ENCODE measurements at places on chromosomes 7 and 10.

DNA sequence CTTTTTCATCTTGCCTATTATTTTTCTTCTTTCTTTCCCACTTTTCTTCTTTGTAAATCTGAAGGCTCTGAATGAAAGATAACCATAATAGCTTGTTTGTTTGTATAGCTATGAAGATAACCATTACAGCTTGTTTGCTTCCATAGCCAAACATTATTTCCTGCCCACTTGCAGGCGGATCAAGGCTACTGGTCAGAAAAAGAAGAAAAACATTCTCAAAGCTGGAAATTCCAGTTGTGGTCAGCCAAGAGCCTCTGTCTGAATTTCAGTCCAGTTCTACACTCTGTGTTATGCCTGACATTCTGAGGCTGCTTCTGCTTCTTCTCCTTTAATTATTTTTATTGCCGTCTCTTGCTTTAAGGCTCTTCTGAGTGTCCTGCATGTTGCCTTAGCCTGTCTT, 48.9 kb downstream of the TMEM178B start:
- DNase-seq = no peak

DNA sequence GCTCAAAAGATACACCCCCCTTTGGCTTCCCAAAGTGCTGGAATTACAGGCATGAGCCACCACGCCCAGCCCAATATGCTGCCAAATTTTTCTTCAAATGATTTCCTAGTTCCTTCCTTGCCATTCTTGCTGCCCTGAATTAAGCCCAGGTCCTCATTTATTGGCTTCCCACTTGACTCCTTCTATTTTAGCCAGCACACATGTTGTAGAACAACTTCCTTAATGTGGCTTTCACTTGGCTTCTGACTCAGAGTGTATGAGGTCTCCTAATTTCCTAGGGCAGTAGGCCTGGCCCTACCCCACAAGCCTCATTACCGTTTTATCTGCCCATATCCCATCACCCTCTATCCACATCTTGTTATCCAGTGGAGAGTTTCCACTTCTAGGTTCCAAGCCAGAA, 21.8 kb upstream of the HIPK2 start:
- DNase-seq = no peak

- no peak for DNase-seq
Measured at GRCh38 chr7:114051871-114052331, 133.1 kb upstream of the PPP1R3A start.

DNA sequence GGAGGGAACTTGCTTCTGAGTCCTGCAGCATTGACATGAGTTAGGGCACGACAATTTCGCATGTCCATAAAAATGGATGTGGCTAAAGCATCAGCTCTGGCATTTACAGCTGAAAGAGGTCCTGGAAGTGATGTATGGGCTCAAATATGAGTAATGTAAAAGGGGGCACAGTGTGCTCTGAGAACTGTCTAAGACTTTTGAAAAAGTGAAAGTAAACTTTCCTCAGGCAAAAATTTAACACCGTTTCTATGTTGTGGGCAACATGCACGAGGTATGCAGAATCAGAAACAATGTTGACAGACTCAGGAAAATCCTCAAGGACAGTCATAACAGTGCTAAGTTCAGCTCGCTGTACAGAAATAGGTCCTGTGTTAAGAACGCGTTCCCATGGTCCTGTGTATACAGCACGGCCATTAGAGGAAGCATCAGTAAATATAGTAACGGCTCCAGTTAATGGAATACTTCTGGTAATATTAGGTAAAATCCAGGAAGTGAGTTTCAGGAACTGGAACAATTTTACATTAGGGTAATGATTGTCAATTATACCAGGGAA, 37.9 kb upstream of the AKR1C2 start:
- DNase-seq = no peak

GRCh38 chr7:142529591-142529990, 219.7 kb upstream of the PRSS1 start:
- DNase-seq = no peak

GRCh38 chr10:127997937-127998336, 91.0 kb downstream of the PTPRE start:
- DNase-seq = no peak

DNA sequence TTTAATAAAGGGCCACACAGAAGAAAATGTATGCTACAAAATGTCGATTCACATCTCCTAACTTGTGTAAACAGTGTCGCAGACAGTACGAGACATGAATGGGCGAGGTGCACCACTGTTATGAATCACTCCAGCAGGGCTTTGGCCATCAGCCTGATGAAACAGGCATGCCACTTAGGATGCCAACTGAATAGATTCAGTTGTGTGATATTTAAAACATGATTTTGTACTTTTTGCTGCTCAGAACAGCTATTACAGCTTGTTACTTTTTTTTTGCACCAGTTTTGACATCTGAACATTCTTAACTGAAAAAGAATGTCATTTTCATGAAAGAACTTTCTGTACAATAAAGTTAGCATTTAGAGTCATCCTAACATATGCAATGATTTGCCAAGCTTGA, 138.1 kb downstream of the VTI1A start:
- DNase-seq = no peak

- DNase-seq = no peak
Measured at GRCh38 chr7:3439333-3440030, 138.4 kb downstream of the SDK1 start.

- no peak for DNase-seq
Measured at GRCh38 chr7:137984181-137985041, 17.5 kb downstream of the CREB3L2 start.

- no peak for DNase-seq
Measured at GRCh38 chr7:158821171-158822031, 7.9 kb downstream of the ESYT2 start.

DNA sequence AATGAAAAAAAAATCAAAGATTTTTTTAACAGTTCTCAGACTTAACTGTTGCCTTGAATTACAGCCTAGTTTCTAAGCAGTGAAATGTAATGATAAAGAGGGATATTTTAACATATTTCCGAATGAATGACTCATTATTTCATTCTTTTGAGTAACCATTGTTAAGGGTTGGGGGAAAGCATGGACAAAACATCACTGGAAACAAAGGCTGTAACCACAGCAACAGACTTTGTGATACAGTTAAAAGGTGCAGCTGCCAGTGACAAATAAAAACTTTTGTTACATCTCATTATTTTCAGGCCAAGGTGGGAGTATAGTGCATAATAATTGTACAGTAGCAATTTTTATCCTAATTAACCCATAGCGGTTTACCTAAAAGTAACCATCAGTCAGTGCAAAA, 172.6 kb downstream of the LRRTM3 start:
- DNase-seq = no peak

- DNase-seq = no peak
Measured at GRCh38 chr7:116384936-116385635, 114.5 kb upstream of the CAV2 start.

DNA sequence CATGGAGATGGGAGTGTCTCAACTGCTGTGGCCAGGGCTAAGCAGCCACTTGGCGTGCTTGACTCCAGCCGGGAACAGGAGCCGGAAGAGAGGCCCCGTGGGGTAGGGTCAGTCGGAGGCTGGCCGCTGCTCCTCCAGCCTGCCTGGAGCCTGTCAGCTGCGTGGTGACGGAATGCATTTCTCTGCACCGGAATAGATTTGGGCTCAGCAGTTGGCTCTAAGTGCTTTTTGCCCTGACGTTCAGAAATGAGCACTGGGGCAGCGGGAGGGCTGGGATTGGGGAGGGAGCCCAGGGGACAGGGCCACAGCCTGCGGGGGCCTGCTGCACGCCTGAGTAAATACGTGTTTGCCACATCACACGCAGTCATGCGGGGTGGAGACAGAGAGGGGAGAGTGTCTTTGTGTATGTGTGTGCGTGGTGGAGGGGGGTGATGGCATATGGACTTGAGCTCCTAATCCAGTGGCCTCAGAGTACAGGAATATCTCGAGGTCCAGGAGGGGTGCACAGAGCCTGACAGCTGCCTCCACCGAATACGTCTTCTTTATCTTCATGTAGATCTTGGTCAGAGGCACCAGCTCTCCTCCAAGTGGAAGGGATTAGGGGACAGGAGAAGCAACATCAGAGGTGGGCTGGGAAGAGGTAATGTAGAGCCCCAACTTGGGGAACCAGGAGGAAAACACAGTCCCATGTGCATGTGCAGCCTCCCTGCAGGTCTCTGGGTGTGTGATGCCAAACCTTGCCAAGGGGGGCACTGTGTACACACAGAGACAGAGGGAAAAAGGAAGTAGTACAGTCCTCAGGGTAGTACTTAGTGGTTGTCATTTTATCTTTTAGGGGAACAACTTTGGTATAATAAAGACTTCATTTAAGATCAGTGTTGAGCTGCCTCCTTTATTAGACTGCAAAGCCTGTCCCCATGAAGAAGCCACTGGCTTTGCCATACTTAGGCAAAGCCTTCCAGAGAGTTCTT, 151.4 kb downstream of the CDH23 start:
- no peak for DNase-seq

GRCh38 chr10:58981846-58982245, 194.6 kb upstream of the PHYHIPL start:
- no peak for DNase-seq

GRCh38 chr7:155591055-155591775, 44.9 kb upstream of the CNPY1 start:
- DNase-seq = no peak

GRCh38 chr10:13904064-13904463, 317.3 kb downstream of the PRPF18 start:
- peak; percentile 60 for DNase-seq

- no peak for DNase-seq
Measured at GRCh38 chr7:121419201-121420148, 23.4 kb upstream of the FAM3C start.

DNA sequence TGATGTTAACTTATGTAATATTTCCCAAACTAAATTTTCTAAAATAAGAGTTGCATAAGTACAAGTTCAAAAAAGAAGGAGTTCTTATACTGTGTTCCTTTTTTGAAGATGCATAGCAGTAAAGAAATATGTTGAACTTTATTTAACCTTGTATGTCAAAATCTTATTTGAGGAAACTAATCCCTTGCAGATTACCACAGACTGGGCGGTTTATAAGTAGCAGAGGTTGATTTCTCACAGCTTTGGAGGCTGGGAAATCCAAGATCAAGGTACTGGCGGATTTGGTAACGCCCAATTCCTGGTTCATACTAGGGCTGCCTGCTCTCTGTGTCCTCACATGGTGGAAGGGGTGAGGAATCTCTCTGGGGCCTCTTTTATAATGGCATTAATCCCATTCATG, 68.5 kb downstream of the GNAT3 start:
- DNase-seq = no peak

- no peak for DNase-seq
Measured at GRCh38 chr7:131327049-131327625, 539 bp upstream of the MKLN1 start.

GRCh38 chr7:50471970-50472369, 21.8 kb upstream of the FIGNL1 start:
- DNase-seq = no peak

- DNase-seq = no peak
Measured at GRCh38 chr7:29988424-29989256, 961 bp downstream of the SCRN1 start.

DNA sequence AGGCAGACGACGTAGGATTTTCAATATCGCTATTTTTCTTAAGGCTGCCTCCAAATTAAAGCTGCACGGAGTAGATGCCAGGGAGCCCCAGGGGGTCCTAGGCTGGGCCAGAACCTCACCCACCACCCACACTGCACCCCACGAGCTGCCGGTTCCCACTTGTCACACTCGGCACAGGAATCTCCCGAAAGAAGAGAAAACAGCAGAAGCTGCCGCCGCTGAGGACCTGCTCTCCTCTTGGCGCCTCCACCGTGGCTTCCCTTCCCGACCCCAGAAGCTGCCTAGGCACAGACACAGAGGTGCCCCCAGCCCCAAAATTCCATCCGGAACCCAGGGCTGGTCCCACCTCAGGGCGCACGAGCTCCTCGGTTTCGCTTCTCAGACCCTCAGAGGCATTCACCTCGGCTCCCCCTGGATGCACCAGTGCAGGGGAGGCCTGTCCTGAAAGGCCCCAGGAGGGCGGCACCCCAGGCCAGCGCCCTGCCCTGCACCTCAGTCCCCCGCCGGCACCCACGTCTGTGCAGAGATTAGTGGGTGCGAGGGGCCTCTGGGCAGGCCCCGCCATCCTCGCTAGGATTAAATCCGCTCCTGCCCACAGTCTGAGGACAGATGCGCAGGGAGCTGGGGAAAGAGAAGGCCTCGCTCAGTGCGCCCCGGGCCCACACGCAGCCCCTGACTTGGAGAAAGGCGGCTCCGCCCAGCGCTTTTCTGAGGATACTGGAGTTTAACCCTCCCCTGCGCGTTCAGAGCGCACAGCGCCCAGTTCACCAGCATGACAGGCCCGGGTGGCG, 99.2 kb downstream of the PTPRN2 start:
- DNase-seq = no peak

DNA sequence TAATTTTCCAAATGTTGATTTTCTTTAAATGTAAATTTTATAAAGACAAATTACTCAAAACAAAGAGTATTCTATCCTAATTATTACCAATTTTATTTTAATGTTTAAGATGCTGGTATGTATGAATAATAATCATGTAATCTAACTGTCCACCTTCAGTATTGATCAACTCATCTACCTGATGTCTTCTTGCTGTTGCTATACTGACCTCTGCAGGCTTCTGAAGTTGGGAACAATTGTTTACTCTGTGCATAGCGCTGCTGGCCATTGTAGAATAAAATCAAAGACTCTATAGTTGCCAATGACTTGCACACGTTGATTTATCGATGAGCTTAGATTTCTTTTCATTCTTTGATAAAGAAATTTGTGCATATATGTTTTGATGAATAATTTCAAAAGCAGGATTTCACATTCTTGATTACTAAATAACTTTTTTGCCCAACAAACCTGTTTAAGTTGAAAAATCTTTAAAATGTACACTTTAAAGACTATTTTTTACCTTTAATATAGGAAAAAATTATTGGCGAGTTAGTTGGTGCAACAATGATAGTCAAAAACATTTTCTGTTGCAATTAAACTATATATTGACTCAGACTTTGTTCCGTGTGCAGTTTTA, 282.3 kb downstream of the TFEC start:
- DNase-seq = no peak

DNA sequence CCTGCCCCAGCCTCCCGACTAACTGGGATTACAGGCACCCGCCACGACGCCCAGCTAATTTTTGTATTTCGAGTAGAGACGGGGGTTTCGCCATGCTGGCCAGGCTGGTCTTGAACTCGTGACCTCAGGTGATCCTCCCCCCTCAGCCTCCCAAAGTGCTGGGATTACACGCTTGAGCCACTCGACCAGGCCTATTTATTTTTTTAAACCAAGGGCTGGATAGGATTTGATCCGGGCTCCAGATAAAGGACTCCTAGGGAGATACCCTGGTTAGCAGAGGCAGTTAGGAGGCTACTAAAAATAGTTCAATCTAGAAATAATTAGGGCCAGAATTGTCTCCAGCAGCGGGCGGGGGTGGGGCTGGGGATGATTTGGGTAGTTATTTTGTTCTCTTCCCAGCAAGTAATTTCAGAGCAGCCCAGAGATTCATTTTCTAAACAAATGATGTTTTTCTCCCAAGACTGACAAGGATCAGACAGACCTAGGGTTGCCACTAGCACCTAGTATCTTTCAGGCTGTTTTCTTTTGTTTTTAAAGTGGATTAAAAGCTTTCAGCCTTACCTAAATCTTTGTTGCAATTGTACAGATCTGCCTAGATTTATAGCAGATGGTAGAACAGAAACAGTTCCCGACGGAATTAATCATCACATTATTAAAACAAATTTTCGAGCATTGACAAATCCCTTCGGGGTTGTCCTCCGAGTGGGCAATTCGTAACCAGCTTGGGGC, 859 bp upstream of the SMC3 start:
- DNase-seq = no peak

- no peak for DNase-seq
Measured at GRCh38 chr7:70694434-70694970, 437.4 kb upstream of the GALNT17 start.

GRCh38 chr7:76020031-76020714, 25.8 kb upstream of the TMEM120A start:
- DNase-seq = peak; percentile 25

GRCh38 chr7:88789480-88790064, 6.0 kb downstream of the TEX47 start:
- no peak for DNase-seq

Data from amygdala (tissue), 56 donors.